ENCODE measurements at places on chromosomes 16 and 17.

DNA sequence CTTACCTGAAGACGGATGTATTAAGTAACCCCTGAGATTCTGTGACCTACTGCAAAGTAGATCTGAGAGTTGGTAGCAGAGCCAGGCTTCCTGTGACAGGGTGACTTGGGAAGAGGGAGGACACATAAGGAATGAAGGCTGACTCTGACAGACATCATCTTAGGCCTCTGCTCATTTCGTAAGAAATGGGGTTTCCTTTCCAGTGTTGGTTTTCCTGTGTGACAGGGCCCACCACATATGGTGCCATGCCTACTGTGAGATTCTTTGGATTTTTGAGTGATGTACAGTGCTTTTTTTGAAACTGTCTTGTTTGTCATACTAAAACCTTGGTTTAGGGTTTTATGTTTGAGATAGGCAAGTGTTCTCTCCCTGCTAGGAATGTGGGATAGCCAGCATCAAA, 12.7 kb downstream of the LIG3 start:
- DNase-seq: no peak

GRCh38 chr16:4828567-4829321, 18.3 kb downstream of the GLYR1 start:
- DNase-seq: no peak

GRCh38 chr17:48628649-48629410, 2.7 kb upstream of the HOXB9 start:
- DNase-seq: no peak

- no peak for DNase-seq
Observed at GRCh38 chr16:35750701-35751104, 2291.3 kb downstream of the TP53TG3F start.

- no peak for DNase-seq
Observed at GRCh38 chr17:74862108-74862901, 2.6 kb upstream of the GRIN2C start.

DNA sequence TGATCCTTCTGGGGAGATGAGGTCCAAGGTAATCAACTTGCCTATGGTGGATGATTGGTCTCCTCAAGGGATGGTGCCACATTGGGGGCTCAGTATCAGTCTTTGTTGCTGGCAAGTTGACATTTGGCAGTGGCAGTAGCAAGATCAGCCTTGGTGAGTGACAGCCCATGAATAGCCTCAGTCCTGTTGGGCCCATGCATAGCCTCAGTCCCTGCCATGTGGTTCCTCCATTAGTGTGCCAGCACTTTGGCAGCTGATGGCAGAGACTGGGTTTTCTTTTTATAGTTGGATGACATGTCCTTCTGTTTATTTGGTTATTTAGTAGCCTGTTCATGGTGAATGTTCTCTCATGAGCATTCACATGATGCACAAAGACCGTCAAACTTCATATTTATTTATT, 179.6 kb downstream of the CBLN1 start:
- DNase-seq: no peak

GRCh38 chr16:55711959-55712876, 56.4 kb downstream of the SLC6A2 start:
- DNase-seq: no peak

- DNase-seq: no peak
Observed at GRCh38 chr16:86618431-86619238, 40.3 kb downstream of the FOXL1 start.

DNA sequence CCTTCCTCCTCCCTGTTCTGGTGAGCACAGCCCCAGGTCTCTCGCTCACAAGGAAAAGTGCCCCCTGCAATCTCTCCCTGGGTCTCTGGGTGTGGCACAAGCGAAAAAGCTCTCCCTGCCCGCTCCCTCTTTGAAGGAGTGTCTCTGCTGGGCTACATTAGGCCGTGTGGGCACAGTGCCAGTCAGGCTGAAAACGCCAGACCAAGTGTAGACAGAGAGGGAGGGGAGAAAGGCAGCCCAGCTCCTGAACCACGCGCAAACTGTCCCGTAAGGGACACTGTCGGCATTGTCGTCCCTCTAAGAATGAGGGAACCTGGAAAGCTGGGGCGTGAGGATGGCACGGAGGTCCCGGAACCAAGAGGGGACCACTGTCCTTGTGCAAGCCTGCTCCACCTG, 3.9 kb downstream of the SMIM5 start:
- no peak for DNase-seq

DNA sequence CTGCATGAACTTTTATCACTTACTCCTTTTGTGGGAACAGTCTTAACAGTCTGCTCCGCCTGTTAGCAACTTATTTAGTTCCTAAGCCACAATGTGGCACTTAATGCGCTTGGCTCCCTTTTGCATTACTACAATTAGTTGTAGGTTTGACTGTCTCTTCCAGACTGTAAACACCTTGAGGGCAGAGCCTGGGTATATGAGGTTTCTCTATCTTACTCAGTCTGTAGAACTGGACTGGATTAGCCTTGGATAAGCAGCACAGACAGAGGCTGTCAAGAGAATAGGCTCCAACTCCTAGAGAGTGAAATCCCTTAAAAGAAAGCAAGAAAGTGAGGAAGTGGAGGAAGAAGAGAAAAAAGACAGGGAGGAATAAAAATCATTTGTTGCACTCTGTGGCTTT, 268.3 kb upstream of the MAF start:
- no peak for DNase-seq

GRCh38 chr17:29624586-29624985, 1.9 kb upstream of the CORO6 start:
- no peak for DNase-seq

DNA sequence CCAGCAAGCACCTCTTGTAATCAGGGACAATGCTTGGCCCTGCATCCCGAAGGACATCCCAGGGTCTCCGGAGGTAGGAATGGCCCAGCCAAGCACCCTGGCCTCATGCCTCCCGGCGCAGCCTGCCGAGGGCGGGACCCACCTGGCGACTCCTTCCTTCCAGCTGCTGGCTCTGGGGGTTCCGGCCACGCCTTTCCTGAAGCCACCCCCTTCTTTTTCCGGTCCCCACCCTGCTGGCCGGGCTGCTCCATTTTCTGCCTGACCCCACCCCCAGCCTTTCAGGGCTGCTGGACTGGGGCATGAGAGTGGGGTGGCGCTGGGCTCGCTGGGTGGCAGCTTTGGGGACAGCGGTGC, 22.5 kb upstream of the CIBAR2 start:
- no peak for DNase-seq

- DNase-seq: no peak
Observed at GRCh38 chr17:50163843-50164696, 1.7 kb upstream of the SGCA start.

- no peak for DNase-seq
Observed at GRCh38 chr17:48351911-48352332, 78.1 kb downstream of the SKAP1 start.

DNA sequence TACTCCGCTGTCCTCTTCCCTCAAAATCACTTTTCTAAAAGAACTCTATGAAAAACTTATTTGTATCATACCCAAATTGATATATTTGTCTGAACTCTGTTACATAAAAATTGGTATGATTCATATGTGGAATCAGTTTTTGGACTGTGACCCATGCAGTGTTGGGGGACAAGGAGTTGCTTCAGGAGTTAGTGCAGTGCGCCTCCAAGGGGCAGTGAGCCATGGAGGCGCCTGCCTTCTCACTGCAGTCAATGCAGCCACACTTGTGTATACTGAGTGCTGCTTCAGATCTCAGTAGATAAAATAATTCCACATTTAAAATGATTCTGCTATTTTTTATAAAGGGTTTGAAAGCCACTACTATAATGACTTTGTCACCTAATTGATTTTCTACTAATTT, 32.5 kb downstream of the DGKE start:
- no peak for DNase-seq

- no peak for DNase-seq
Observed at GRCh38 chr17:67328026-67328425, 38.4 kb downstream of the PSMD12 start.

DNA sequence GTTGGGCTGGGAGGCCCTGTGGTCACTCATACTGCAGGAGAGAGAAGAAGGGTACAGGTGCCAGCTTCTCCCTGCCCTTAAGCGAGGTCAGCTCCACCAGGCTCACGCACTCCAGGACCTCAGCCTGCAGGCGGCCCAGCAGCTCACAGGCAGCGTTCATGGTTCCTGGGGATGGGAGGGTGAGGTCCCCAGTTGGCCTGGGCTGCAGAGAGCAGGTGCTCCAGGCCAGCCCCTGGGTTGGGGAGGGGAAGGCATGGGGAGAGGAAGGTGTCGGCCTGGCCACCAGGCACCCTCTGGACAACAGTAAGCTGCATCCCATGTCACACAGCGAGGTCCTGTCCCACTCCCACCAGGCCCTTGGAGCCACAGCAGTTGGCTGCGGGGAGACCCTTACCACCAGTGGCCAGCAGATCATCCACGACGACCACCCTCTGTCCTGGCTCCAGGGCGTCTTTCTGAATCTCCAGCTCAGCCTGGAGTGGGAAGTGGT, 2.0 kb downstream of the APRT start:
- no peak for DNase-seq

DNA sequence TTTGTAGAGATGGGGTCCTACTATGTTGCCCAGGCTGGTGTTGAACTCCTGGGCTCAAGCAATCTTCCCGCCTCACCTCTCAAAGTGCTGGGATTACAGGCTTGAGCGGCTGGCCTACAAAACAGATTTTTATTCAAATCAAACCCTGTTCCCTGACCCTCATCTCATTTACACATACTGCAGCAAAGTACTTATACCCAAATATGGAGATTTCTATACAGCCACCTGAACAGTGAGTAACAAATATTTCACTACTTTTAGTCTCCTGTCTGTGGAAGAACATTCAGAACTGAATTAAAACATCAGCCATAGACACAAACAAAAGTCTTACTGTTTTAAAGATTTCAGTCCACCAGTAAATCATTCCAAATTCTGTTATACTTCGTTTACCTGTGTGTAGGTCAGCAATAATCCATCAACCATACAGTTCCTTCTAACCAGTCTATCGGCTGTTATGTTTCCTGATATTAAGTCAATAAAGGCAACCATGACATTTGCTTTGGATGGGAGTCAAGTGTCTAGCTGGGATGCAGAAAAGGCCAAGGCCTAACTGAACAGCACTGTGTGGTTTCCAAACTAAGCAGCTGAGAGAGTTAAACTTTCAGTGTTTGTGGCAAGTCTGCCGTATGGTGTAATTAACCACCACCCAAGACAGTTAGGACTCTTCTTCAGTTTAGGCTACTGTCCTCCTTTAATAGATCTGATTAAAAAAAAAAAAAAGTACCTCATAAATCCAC, 22.3 kb downstream of the ERN1 start:
- no peak for DNase-seq

- no peak for DNase-seq
Observed at GRCh38 chr16:50756473-50756872, 14.6 kb downstream of the CYLD start.
